ENCODE measurements at places on chromosomes 6 and 20.
A peak's percentile ranks its signal among the peaks of the same experiment; 100 is the strongest.

DNA sequence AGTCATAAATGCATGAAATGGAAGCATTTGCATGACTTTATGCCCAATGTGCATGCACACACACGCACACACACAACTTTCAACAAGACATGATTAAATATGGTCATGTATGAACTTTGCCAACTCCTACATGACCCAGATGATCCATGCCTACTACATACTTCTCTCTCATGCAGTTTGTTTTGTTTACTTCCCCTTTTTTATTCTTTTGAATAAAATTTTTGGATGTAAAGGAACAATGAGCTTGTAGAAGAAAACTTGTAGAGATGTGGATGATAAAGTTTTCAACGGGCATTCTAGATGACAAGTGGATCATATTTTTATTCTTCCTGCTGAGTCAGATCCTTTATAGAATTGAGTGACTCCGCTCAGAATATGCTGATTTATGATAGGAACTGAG lies 50.8 kb upstream of the AIG1 start:
- DNase-seq: no peak

DNA sequence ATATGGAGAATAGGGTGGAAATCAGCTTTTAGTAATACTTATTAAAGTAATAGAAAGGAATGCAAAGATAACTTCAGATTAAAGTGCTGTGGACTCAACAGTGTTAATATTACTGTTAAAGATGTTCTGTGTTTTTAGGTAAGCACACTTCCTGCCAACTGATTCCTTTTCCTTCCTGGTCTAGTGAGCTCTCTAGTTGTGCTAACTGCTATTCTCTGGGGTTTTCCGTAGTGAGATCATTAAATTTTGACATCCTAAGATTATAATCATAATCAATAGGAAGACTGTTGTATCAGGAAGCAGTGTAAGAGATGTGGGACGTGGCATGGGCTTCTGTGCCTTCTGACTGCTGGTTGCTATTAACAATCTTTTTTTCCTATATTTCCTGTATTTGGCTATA lies 1.2 kb upstream of the TMEM217 start:
- no peak for DNase-seq

DNA sequence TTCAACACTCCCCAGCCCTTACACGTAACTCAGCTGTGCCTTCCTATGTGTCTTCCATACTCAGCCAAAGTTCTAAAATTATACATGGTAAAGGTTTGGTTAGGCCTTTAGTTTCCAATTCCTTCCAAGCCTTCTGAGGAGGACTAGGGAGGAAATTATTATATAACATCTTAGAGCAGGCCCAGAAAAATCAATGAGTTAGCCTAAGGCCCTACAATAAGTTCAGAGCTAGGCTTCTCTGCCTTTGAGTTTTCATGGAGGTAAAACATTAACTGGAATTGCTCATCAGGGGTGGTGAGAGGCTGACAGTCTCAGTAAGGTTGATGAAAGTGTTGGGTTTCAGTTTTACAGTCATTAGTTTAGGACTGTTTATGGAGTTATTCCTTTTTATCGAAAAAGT lies 286.0 kb downstream of the ADGB start:
- no peak for DNase-seq

- DNase-seq: no peak
Measured at GRCh38 chr6:18055714-18056382, 66.6 kb downstream of the NHLRC1 start.

DNA sequence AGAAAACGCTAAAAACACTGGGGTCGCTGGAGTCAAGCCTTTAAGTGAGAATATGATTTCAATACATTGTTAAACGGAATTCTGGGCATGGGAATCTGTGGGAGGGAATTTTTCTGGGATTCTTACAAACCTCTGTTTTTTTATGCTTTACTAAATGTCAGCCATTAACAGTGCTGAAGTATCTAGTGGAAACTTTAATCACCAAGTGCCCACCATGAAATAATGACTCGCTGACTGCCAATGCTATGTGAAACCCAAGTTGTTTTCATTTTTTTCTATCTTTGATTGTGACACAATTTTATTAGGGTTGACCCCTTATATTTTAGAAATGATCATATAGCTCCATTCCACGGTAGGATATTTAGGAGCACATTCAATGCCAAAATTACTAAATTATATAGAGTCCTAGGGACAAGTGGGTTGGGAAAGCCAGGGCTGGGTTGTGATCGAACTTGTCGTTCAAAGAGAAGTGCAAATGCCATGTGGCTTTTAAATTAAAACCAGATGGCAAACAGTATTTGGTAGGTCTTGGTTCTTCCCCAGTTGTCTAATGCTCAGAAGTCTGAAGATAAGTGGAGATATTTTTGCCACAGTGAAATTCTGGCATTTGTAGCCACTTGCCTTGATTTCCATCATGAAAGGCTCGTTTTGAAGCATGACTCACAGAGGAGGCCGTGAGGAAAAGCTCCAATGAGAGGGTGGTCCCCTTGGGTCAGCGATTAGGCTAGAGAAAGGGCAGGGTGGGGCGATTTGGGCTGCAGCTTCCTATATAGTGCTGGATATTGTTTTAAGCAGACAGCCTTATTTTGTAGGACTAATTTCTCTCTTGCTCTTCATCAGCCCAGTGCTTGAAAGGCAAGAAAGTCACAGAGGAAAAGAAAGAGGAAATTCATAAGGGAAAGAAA lies 254.4 kb upstream of the JAG1 start:
- DNase-seq: no peak

DNA sequence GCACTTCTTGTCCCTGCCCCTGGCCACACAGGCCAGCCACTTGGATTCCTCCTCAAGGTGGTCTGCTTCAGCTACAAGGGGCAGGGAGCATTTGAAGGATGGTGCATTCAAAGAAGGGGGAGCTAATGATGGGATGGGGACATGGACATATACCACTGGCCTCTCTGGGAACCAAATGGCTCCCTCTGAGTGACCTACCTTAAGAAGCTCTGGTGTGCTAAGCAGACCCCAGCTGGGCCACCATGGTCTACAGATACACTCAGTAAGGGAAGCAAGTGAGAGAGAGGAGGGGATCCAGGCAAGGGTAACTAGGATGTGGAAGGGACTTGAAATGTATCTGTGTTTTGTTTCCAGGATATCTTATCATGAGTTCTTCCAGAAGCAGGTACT lies 62.4 kb downstream of the TTI1 start:
- no peak for DNase-seq

DNA sequence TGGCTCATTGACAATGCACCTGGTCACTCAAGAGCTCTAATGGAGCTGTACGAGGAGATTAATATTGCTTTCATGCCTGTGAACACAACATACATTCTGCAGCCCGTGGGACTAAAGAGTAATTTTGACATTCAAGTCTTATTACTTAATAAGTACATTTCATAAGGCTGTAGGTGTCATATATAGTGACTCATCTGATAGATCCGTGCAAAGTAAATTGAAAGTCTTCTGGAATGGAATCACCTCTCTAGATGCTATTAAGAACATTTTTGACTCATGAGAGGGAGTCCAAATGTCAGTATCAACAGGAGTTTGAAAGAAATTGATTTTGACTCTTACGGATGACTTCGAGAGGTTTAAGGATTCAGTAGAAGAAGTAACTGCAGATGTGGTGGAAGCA lies 267.9 kb downstream of the CLVS2 start:
- no peak for DNase-seq

DNA sequence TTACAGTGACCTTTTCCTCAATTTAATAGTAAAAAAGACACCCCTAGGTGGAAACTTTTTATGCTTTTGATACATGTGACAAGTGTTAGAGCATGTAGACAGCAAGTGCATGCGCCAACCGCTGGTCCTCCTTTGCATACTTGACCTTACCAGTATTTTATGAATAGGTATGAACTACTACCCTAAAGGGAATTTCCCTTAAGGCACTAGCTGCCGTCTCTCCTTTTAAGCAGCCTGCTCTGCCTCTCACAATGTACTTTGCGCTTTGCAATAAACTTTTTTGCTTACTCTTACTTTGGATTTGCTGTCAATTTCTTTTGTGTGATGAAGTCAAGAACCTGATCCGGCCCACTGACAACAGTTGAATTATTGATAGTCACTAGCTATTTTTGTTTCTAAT lies 50.6 kb upstream of the ZNF133 start:
- no peak for DNase-seq

GRCh38 chr6:33620856-33621710 lies at the start of gene ITPR3:
TSS of gene ITPR3 (plus strand) at chr6:33621322. CDS start at chr6:33621603, 281 bp downstream.
- peak; percentile 85 for DNase-seq

DNA sequence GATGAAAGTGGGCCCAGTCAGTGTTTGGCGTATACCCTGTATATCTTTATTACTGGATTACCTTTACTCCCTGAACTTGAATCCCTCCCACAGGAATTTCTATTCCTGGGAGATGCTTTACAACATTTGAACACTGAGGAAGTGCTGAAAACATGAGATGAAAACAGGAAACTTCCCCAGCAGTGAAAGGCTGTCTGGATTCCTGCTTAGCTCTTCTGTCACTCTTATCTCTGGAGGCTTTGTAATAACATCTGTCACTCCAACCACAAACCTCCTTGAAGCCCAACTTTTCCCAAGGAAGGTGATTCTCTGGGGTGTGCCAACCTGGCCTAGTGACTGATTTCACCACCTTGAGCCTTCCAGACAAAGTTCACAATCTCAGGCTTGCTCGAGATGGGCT lies 264.5 kb upstream of the BMP2 start:
- no peak for DNase-seq

Measured in activated T-cell treated with anti-CD3 and anti-CD28 coated beads, Interleukin-2, amount 50 U/mL, for 24 hours (primary cell).